ENCODE measurements at places on chromosomes 1 and 21.

DNA sequence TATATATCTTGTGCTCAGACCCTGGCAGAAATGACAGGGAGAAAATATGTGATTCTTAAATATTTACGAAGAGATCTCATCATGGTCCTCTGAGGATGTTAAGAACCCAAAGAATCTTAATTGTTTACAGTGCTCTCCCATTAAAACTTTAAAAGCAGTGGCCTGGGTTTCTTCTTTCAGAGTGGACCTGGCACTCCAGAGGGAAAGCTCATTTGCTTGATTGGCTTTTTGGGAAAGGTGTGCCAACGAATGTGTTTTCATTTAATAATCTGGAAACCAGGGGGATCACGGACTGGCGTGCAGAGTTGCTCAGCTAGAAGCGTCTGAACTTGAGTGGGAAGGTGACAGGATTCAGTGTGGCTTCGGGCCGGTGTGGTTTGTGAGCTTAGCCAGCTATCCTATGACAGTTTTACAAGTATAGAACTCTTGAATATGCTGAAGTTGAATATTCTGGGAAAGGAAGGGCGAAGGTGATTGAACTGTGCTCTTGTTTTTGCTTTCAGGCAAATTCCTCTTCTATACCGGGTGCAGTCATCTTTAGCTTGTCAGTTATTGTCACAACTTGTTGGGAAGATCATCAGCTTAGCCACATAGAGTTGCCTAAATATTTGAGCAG, 154.8 kb downstream of the C1orf21 start:
- no peak for DNase-seq

DNA sequence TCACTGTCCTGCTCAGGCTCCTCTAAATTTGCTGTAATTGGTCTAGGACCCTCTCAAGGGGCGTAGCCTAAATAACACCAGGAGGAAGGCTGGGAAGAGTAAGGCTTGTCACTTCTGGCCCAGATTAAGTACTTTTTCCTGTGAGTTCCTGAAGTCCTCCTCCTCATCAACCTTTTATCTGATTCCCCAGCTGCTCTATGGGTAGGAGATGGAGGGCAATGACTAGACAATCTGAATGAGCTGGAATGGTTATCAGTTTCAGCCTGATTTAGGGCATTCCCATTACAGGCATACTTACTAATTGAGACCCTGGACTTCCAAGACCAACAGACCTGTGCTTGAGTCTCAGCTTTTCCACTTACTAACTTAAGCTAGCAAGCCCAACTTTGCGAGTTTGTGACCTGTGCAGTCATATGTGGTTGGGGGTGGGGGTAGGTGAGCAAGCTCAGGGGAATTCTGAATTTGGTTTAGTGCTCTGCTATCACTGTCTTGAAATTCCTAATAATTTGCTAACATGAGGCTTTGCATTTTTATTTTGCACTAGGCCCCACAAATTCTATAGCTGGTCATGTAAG, 18.0 kb upstream of the FGGY start:
- no peak for DNase-seq

- DNase-seq, result no peak
Observed at GRCh38 chr21:41750532-41751151, 16.2 kb downstream of the RIPK4 start.

- DNase-seq, result no peak
Observed at GRCh38 chr1:32969566-32969965, 5.0 kb upstream of the RNF19B start.

DNA sequence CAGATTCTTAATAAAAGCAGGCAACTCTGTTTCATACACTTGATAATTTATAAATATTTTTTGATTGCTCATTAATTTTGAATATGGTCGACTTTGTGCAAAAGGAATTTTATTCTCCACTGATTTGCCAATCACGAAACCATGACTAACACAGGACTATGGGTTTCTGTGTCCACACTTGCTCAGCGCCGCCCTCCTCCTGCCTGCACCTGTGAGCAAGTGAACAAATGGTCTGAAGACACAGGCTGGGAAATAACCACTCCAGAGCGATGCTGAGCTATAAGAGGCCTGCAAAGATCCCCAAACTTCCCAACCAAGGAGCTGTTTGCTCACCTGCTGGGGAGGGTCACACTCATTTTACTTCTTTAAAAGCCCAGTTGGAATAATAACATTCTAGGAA, 19.6 kb downstream of the ABCB10 start:
- no peak for DNase-seq

All from cerebellar nuclear complex (tissue), 1 donor.